ENCODE measurements at places on chromosomes 3 and 15.

- DNase-seq = no peak
These were observed 119.5 kb downstream of the USP13 start for GRCh38 chr3:179772297-179772696.

DNA sequence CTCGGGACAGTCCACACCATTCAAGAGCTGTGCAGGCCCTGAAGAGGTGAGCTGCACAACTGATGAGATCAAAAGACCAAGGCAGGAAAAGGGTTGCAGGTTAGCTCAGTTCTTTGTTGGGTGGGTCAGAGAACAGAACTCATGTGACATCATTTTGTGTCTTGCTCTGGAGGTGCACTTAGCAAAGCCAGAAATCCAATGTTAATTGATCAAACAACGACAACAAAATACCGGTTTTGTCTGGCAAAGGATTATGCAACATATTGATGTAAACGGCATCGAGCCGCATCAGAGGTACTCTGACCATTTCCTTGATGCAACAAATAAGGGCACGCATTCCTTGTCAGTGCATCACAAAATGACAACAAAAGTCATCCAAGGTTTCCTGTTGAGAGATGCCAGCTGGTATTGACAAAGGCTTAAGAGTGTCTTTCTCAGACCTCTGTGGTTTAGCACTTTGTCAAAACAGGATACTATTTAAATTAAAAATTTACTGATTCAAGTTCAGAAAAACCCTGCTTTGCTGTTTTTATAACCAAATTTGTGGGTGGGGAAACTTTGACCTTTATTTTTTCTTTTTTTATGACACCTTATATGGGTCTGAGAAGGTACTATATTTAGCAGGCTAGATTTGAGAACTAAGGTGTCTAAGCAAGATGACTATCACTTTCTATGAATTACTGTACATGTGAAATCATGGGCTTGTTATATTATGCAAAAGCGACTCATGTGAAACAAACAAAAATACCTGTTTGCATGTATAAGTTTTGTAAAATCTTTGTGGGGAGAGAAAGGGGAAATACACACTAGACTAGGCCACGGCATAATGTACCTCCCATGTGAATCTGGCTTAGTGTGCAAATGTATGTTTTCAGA lies 496.1 kb downstream of the FOXP1 start:
- no peak for DNase-seq

DNA sequence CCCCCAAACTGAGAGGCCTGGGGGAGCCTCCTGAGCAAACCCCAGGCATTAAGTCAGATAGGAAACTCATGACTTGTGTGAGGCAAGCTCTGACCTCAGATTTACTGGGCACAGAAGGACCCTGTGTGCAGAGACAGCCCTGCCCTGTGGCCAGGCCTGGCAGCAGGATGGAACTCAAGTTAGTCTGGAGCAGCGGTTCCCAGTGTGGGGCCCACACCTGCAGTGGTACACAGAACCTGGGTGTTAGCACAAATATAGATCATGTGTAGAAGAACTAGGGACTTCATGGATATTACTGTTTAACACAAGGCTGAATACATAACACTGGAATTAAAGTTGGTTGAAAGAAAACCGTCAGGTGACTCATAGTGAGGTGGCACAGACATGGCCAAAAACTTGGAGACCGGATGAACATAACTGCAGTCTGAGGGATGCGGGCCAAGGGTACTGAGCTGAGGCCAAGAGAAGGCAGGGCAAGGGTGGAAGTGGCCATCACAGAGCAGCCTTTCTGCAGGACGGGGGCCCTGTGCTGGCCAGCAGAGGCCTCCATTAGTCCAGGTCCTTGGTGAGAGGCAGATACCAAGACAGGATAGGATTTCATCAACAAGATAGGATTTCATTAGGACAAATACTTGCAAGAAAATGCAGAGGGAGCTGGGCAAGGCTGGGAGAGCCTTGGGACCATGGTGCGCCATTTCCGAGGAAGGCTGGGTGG lies 40.9 kb downstream of the IRAK2 start:
- DNase-seq = no peak

DNA sequence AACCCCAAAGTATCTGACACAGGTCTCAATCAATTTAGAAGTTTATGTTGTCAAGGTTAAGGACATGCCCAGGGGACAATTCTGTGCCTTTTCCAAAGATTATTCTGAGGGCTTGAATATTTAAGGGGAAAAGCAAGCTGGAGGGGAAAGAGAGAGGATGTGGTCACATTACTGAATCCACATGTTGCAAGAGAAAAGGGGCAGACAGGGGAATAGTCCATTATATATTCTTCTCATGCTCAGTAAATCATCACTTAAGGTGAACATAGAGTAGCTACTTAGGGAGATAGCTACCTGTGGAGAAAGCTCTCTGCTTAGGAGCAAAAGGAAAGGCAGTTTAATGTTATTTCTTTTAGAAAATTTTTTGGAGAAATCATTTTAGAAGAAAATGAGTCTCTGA lies 751.6 kb downstream of the SI start:
- DNase-seq = no peak

DNA sequence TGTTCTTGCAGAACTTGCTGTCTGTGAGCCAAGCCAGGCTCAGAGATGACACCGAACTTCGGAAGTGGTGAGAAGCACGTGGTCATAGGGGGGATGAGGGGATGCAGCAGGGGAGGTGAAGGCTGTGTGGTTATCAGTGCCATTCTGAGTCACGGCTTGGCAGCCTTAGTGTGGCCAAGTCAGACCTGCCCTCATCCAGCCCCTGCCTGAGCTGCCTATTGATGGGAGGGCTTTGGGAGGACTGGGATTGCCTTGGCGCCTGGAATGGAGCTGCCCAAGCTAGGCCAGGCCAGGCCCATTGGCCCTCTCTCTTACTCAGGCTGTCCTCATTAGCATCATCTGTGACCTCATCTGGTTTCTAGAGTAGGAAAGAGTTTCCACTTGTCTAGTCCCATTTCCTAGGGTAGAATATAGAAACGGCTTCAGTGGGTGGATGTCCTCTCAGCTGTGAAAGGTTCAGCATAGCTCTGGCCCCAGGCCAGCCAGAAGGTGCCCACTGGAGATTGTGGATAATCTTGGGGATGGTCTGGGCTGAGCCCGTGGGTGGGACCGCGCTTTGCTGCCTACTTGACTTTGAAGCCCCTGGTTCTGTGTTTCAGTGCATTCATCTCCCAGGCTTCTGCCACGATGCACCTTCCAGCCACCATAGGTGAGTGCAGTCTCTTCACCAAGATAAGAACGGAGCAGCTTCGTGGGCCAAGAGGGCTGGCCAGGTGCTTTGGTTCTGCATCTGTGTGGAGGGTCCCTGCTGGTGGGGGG lies 7.2 kb downstream of the FAH start:
- DNase-seq = no peak

DNA sequence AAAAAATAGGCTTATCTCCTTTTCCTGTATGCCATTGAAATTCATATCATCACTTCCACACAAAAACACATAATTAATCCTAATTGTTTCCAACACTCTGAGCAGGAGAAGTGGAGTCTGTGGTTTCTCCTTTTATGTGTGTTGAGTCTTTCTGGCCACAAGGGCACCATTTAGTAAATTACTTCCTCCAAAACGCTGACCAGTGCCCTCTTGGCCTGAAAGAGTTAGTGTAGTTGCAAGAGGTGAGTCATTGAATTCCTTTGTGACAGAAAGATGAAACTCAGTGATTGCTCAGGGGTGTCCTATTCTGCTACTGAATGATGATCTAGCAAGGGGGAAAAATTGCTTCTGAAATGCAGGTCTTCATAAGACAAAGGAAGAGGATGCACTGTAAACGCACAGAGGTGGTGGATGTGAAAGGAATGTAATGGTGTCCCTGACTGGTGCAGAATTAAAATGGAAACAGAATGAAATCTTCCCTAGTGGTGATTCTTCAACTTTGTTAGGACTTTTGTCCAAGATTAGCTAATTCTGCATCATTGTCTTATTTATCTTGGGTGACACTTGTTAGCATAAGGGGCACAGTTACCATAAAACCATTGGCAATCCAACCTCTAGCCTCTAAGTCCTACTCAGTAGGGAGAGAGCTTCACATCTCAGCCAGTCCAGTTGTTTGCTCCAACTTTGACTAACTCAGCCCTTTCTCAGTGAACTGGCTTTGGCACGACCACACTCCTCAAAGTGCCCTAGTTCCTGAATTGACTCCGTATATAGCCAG lies 208.4 kb upstream of the NANOGP8 start:
- no peak for DNase-seq

DNA sequence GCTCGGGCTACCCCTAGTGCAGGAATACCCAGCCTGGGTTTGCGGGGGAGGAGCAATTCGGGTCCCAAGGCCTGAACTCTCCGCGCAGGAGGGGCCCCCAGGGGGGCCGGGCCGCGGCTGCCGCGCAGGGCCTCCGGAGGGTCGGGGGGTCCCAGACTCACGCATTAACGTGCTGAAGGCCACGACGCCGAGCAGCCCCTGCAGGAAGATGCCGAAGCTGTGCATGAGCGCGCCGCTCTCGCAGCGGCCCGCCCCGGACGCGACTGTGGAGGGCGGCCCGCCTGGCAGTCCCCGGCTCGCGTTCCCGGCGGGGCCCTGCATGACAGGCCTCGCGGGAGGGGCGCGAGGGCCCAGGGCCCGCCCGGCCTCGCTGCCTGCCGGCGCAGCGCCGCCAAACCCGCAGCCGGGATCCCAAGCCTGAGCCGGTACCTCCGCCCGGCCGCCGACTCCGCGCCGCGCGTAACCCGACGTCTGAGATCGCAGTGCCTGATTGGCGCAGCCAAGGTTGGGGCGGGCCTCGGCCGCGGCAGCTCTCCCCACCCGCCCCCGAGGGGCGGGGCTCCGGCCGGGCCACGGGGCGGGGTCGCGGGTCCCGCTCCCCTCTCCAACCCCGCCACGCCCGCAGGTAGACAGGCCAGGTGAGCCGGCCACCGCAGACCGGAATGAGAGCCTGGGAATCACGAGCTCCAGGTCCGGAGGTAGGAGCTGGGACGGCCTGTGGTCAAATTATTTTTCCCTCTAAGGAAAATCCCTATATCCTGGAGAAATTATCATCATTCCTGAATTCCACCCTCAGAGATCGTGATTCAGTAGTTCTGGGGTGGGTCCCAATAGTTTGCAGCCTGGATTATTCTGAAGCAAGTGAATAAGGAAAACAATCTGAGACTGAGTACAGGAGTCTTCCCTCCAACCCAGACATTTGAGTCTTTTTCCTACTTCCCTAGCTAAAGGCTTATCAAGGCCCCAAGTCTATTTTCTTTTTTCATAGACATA lies at the start of gene STIMATE:
STIMATE (minus strand) TSS at position 419 of the 993 bp plus-strand sequence; CDS start at position 321, 98 bp downstream.
- peak; percentile 81 for DNase-seq

DNA sequence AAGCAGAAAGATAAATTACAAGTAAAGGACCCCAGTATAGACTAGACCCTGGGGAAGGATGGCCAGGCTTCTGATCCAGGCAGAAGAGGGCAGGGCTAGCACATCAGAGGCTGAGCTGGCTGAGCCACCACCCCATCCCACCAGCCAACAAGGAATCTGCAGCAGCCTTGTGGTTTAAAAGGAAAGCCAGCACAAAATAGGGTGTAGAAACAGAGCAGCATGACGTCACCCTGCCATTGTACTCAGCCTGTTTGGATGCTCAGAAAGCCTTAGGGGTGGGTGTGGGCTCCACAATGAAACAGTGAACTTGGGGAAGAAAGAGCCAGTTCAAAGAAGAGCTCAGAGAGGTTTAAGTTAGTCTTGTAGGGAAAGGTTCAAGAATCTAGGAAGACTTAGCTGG lies 28.2 kb downstream of the DUOX1 start:
- DNase-seq = no peak

GRCh38 chr3:23567917-23568316 lies 237.8 kb upstream of the UBE2E1 start:
- no peak for DNase-seq

DNA sequence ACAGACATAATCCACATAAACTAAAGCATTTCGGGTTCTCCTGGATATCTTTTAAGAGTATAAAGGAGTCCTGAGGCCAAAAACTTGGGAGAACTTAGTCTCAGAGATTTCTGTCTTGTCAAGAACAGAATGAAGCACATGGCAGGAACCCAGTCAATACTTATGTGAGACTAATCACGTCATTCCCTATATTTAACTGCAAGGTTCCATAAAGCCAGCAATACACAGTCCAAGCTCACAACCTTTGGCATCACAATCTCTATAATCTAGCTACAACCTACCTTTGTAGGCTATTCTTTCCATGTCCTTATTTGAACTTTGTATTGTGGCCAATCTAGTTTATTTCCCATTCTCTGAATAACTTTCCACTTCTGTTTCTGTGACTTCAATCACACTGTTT lies 68.9 kb upstream of the CSPG5 start:
- DNase-seq = no peak

DNA sequence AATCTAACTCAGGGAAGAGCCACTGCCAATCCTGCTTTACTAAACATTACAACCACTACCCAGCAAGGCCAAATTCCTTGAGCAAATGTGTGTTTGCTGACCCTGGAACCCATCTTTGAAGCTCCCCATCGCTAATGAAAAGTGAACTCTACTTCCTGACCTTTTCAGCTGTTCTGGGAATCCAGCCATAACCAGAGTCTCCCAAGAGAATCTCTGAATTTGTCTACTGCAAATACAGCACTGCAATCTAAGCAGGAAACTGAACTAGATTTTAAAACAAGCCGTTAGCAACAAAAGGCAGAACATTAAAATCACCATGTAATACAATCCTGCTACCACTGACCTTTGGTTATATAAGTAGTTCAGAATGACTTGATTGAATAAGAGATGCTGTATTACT lies 309.2 kb downstream of the MAGI1 start:
- DNase-seq = no peak

DNA sequence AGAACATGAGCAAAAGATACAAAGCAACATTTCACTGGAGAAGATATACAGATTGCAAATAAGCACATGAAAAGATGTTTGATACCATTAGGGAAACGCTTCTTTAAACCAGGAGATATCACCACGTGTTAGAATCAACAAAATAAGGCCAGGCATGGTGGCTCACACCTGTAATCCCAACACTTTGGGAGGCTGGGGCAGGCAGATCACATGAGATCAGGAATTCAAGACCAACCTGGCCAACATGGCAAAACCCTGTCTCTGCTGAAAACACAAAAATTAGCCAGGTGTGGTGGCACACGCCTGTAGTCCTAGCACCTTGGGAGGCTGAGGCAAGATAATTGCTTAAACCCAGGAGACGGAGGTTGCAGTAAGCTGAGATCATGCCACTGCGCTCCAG lies 20.5 kb upstream of the MUC20 start:
- no peak for DNase-seq

DNA sequence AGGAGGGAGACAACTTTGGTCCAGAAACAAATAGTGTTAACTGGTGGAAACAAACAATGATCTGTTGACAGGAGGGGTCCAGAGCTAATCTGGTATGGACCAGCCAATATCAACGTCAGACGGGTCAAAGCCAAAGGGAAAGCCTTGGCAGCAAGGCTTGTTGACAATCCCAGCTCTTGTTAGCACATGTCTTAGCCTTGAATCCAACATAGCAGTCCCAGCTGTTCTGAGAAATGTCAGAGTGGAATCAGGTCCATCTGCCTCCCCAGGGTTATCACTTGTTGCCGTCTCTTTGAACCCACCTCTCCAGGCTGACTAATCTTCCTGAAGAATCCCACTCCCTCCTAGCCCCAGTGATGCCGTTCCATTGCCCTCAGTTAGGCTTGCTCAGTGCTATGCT lies 404.6 kb upstream of the MCTP2 start:
- DNase-seq = no peak
